Astrocyte (in vitro differentiated cells and primary cell): ENCODE measurements at places on chromosomes 2 and 18.

GRCh38 chr2:142874293-142874814 lies 3.1 kb upstream of the KYNU start:
- no peaks in the 10 kb centered on the region for H3K27me3 ChIP-seq
- H3K4me3 ChIP-seq: no peak overlapping the region
- peak; percentile 81 for DNase-seq
- peaks cover 11% of the 10 kb centered on the region for H3K4me1 ChIP-seq

DNA sequence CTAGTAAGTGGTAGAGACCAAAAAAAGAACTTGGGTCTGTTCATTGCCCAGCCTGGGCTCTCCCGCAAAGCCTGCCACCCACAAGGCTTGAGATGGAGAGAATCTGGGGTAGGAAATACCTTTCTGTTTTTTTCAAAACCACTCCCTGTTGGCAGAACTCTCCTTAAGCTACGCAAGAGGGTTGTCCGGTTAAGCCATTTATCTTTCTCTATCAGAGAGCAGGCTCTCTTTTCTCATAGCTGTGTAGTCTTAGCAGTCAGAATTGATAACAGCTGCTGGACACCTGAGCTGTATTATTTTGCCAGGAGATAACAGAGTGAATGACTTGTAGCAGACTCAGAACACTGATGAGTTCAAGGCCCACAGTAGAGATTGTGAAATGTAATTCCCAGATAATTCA lies 1088.1 kb downstream of the TSN start:
- no peak overlapping the region for H3K27ac ChIP-seq
- H3K4me1 ChIP-seq: no peaks in the 10 kb centered on the region
- H3K27me3 ChIP-seq: no peaks in the 10 kb centered on the region
- no peak for DNase-seq
- H3K36me3 ChIP-seq: no peaks in the 10 kb centered on the region

GRCh38 chr18:54191352-54191751 lies 33.1 kb downstream of the MBD2 start:
- no peaks in the 10 kb centered on the region for H3K27me3 ChIP-seq
- no peak overlapping the region for H3K27ac ChIP-seq
- H3K4me3 ChIP-seq: no peak overlapping the region
- DNase-seq: no peak
- peaks cover 10% of the 10 kb centered on the region for H3K36me3 ChIP-seq

- no peaks in the 10 kb centered on the region for H3K27me3 ChIP-seq
- H3K4me3 ChIP-seq: no peak overlapping the region
- no peaks in the 10 kb centered on the region for H3K4me1 ChIP-seq
- DNase-seq: peak; percentile 36
These were observed 118.7 kb downstream of the EPB41L3 start for GRCh38 chr18:5424903-5425664.

DNA sequence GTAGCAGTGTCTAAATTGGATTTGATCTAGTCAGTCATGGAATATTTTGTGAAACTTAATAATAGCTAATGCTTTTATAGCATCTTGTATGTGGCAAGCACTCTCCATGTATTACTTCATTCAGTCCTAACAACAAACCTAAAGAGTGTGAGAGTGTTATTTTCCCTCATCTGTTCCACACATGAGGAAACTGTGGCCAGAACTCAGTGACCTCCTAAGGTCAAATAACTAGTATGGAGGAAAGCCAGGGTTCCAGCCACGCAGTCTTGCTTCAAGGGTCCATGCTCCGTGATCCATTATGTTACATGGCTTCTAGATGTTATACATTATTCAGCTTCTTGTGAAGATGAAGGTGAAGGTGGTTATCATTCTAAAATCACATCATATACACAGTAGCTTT lies 45.5 kb downstream of the TWSG1 start:
- H3K4me1 ChIP-seq: no peaks in the 10 kb centered on the region
- no peaks in the 10 kb centered on the region for H3K27me3 ChIP-seq
- H3K36me3 ChIP-seq: no peaks in the 10 kb centered on the region

DNA sequence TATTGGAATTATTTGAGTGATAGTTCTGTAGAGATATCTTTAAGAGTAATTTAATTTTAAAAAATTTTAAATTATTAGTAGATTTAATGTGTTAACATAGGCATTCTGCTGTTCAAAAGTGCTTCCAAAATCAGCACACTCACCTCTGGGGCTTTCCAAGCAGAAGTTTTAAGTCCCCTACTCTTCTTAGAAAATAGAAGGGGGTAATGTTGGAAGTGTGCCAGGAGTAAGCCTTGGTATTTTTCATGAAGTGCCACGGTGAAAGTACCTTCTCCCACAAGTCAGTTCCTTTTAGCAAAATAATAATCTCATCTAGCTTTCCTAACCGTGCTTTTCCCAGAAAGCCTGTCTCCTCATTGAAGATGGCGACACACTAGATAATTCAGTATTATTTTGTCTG lies 3.9 kb upstream of the TNFRSF11A start:
- peaks cover 9% of the 10 kb centered on the region for H3K4me1 ChIP-seq
- H3K36me3 ChIP-seq: no peaks in the 10 kb centered on the region
- DNase-seq: no peak

GRCh38 chr2:74865770-74866674 lies 32.1 kb downstream of the HK2 start:
- H3K27me3 ChIP-seq: no peaks in the 10 kb centered on the region
- no peak overlapping the region for H3K4me3 ChIP-seq
- no peak for DNase-seq
- H3K27ac ChIP-seq: peak overlapping the region; percentile 21
- no peaks in the 10 kb centered on the region for H3K36me3 ChIP-seq

DNA sequence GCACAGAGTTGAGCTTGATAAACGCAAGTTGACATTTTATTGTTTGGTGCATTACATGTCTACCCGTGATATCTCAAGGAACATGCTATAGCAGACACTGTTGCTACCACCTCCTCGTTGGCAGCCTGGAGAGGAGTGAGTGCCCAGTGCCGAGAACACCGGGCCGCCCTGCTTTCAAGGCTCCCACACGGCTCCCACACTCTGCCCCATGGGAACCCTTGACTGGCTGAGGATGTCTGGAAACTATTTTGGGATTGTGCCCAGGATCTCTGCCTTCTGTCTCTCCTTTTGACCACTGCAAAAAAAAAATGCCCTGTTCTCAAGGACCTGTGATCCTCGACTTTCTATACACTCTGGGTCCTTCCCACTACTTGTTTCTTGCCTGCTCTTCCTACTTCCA lies 21.1 kb downstream of the TET3 start:
- no peak for DNase-seq
- no peak overlapping the region for H3K4me3 ChIP-seq
- no peaks in the 10 kb centered on the region for H3K27me3 ChIP-seq
- no peak overlapping the region for H3K27ac ChIP-seq
- peaks cover 42% of the 10 kb centered on the region for H3K4me1 ChIP-seq

- H3K27me3 ChIP-seq: no peaks in the 10 kb centered on the region
- DNase-seq: no peak
- H3K4me1 ChIP-seq: no peaks in the 10 kb centered on the region
- no peak overlapping the region for H3K4me3 ChIP-seq
These were observed 215.1 kb downstream of the ZNF385B start for GRCh38 chr2:179646173-179646769.

GRCh38 chr2:219919506-219919905 lies 292.1 kb downstream of the SLC4A3 start:
- no peak overlapping the region for H3K27ac ChIP-seq
- H3K4me3 ChIP-seq: no peak overlapping the region
- no peak for DNase-seq
- no peaks in the 10 kb centered on the region for H3K27me3 ChIP-seq
- no peaks in the 10 kb centered on the region for H3K4me1 ChIP-seq

GRCh38 chr2:176091329-176092258 lies 927 bp upstream of the HOXD13 start:
- H3K36me3 ChIP-seq: no peaks in the 10 kb centered on the region
- H3K27me3 ChIP-seq: peaks cover 94% of the 10 kb centered on the region
- H3K27ac ChIP-seq: no peak overlapping the region
- H3K4me1 ChIP-seq: peaks cover 3% of the 10 kb centered on the region
- DNase-seq: no peak

- H3K27ac ChIP-seq: peak overlapping the region; percentile 46
- DNase-seq: peak; percentile 78
- no peaks in the 10 kb centered on the region for H3K36me3 ChIP-seq
- H3K4me1 ChIP-seq: peaks cover 9% of the 10 kb centered on the region
- no peak overlapping the region for H3K4me3 ChIP-seq
- no peaks in the 10 kb centered on the region for H3K27me3 ChIP-seq
These were observed 160.8 kb upstream of the KYNU start for GRCh38 chr2:142716463-142717242.

DNA sequence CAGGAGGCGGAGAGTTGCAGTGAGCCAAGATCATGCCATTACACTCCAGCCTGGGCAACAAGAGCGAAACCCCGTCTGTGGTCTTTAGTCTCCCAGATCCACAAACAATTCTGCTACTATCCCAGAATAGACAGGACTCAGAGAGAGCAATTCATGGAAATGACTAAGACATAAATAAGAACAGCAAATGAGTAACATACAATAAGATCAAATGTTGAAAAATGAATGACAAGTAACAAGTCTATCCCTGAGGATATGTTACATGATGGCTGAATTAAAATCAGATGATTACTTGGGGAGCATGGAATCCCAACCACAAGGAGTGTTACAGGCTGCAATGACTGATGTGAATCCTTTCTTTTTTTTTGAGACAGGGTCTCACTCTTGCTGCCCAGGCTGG lies 10.3 kb downstream of the ARL5A start:
- H3K4me1 ChIP-seq: no peaks in the 10 kb centered on the region
- H3K4me3 ChIP-seq: no peak overlapping the region
- no peak overlapping the region for H3K27ac ChIP-seq
- H3K27me3 ChIP-seq: no peaks in the 10 kb centered on the region
- DNase-seq: no peak

GRCh38 chr2:239737144-239737463 lies 288.0 kb downstream of the NDUFA10 start:
- H3K4me3 ChIP-seq: no peak overlapping the region
- DNase-seq: no peak
- H3K4me1 ChIP-seq: no peaks in the 10 kb centered on the region

GRCh38 chr2:112836695-112837117 lies at the start of gene IL1B:
IL1B (minus strand) TSS chr2:112836779; CDS start chr2:112836229, 550 bp downstream.
- H3K4me3 ChIP-seq: no peak within 1 kb of the TSS
- H3K4me1 ChIP-seq: peaks cover 5% of the 10 kb centered on the region
- H3K36me3 ChIP-seq: no peaks in the 10 kb centered on the region
- no peak within 1 kb of the TSS for H3K27ac ChIP-seq
- DNase-seq: peak; percentile 77
